Upper lobe of left lung (tissue), 6 donors: ENCODE measurements at places on chromosomes 4 and X. TPM values are rescaled to one million over a fixed set of nuclear protein-coding genes. Genes with fewer than 3 reads are reported as not detected.

The IL13RA2 gene
- 1.0 TPM for total RNA-seq

- H3K36me3 ChIP-seq = no peaks in the 10 kb centered on the region
- no peak overlapping the region for H3K4me3 ChIP-seq
- no peak overlapping the region for H3K27ac ChIP-seq
- peaks cover 3% of the 10 kb centered on the region for H3K4me1 ChIP-seq
- DNase-seq = no peak
- no peaks in the 10 kb centered on the region for H3K27me3 ChIP-seq
These were observed 24.1 kb upstream of the SOD3 start for GRCh38 chr4:24771241-24771640.

DNA sequence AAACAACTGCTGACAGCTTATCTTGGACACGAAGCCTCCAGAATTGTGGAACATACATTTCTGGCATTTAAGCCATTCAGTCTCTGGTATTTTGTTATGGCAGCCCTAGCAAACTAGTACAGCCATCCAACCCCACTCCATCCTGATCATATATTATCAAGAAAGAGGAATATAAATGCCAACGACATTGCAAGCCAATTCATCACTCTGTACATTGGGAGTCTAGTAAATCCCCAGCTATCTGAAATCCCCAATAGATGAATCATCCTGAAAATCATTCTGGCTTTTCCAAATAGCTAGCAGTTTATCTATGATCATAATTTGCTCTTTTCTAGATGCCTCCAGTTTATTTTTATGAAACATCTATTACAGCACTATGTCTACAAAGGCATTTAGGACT is 41.1 kb downstream of the FRMD7 start:
- H3K27me3 ChIP-seq = no peaks in the 10 kb centered on the region
- no peak overlapping the region for H3K4me3 ChIP-seq
- no peaks in the 10 kb centered on the region for H3K4me1 ChIP-seq
- no peaks in the 10 kb centered on the region for H3K36me3 ChIP-seq
- H3K27ac ChIP-seq = no peak overlapping the region

The SPACA5 gene
- total RNA-seq = not detected

- peaks cover 14% of the 10 kb centered on the region for H3K4me1 ChIP-seq
- no peak overlapping the region for H3K4me3 ChIP-seq
- H3K27me3 ChIP-seq = no peaks in the 10 kb centered on the region
- no peak for DNase-seq
These were observed 24.3 kb upstream of the CD38 start for GRCh38 chr4:15753786-15754185.

DNA sequence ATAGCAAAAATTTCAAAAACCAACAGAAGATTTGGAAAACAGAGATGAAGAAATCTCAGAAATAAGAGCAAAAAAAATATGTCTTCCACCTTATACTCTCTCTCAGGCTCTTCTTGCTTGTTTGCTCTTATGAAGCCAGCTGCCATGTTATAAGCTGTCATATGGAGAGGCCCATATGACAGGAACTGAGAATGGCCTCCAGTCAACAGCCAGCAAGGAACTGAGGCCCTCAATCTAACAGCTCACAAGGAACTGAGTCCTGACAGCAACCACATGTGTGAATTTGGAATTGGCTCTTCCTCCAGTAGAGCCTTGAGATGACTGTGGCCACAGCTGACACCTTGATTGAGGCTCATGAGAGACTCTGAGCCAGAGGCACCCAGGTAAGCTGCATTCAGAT is 51.3 kb upstream of the MAOA start:
- no peak for DNase-seq
- H3K4me1 ChIP-seq = no peaks in the 10 kb centered on the region
- H3K27me3 ChIP-seq = no peaks in the 10 kb centered on the region
- H3K36me3 ChIP-seq = no peaks in the 10 kb centered on the region
- no peak overlapping the region for H3K4me3 ChIP-seq
- H3K27ac ChIP-seq = no peak overlapping the region

DNA sequence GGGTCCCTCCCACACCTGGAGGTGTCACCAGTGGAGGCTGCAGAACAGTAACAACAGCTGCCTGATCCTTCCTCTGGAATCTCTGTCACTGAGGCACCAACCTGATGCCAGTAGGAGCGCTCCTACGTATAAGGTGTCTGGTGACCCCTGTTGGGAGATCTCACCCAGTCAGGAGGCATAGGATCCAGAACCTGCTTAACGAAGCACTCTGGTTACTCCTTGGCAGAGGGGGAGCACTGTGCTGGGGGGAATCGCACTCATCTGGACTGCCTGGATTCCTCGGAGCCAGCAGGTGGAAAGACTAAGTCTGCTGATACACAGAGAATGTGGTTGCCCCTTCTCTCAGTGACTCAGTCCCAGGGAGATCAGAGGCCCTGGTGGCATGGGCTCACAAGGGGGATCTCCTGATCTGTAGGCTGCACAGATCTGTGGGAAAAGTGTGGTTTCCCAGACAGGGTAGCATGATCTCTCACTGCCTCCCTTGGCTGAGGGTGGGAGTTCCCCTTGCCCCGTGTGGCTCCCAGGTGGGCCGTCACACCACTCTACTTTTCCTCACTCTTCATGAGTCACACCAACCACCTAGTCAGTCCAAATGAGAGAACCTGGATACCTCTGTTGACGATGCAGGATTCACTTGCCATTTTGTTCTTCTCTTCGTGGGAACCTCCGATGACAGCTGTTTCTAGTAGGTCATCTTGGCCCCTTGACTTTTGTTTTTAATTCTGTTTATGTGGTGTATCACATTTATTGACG is 305.9 kb downstream of the IDS start:
- no peak for DNase-seq
- H3K27ac ChIP-seq = no peak overlapping the region
- H3K36me3 ChIP-seq = no peaks in the 10 kb centered on the region
- no peaks in the 10 kb centered on the region for H3K27me3 ChIP-seq
- H3K4me3 ChIP-seq = no peak overlapping the region
- no peaks in the 10 kb centered on the region for H3K4me1 ChIP-seq

DNA sequence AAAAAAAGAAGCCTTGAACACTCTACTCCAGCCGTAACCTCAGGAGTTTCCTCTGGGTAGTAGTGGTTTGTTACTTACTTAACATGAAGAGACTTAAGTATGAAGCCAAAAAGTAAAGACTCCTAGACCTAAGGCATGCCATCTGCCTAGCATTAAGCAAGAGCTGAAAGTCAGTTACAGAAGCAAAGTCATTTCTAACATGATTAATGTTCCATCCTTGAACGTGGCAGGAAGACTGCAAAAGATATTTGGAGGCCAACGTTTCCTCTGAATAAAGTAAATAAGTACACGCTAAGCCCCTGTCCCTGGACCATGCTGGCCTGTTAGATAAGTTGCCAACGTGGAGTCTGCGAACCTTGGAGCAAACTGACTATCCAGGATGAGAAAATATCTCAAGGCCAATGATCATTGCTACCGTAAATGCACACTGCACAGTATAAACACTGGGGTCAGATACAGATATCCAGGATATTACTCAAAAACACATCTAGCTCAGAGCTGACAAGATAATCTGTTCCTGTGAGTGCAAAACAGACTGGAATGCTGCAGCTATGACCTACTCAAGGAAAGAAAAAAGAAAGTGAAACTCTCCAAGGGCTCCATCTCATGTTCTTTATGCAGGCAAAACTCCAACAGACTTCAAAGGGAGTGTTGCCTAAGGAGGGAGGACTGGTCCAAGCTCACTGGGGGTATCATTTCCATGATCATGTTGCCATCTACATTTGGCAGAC is 255.8 kb downstream of the COL25A1 start:
- H3K27me3 ChIP-seq = no peaks in the 10 kb centered on the region
- no peak for DNase-seq
- H3K27ac ChIP-seq = peak overlapping the region; percentile 11
- H3K36me3 ChIP-seq = no peaks in the 10 kb centered on the region

DNA sequence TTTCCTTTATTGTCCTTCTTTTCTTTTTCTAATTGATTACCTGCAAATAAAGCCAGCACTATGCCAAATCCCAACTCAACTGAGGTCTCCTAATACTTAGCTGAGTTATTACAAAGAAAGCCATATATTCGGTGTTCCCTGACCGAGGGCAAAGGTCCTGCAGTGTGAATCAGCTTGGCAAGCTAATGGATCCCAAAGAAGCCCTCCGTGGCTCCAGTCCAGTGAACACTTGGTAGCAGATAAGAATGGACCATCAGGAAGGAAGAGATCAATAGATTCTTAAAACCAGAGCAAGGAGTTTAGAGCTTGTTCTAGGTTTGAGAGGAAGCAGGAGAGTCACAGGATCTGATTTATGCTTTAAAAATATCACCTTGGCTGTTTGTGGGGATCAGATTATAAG is 8.5 kb downstream of the LDB2 start:
- peak overlapping the region; percentile 5 for H3K27ac ChIP-seq
- H3K4me3 ChIP-seq = no peak overlapping the region
- no peak for DNase-seq
- H3K4me1 ChIP-seq = no peaks in the 10 kb centered on the region
- no peaks in the 10 kb centered on the region for H3K27me3 ChIP-seq

DNA sequence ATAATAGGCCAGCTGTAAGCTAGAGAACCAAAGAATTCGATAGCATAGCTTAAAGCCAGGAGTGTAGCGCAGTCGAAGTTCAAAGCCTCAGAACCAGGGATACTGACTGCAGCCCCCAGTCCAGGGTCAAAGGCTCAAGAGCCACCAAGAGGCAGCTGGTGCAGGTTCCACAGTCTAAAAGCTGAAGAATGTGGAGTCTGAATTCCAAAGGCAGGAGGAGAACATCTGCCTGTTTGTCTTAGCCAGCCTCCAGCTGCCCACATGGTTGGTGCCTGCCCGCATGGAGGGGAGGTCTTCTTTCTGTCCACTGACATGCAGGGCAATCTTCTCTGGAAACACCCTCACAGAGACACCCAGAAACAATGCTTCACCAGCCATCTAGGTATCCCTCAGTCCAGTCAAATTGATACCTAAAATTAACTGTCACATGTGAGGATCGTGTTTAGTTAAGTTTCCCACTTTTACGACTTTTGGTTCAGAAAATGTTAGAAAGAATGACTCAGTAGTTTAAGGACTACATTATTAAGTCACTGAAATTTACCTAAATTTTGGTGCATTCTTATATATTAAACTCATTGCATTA is 52.8 kb upstream of the RHOH start:
- no peaks in the 10 kb centered on the region for H3K4me1 ChIP-seq
- DNase-seq = no peak
- no peak overlapping the region for H3K27ac ChIP-seq
- no peak overlapping the region for H3K4me3 ChIP-seq
- H3K36me3 ChIP-seq = no peaks in the 10 kb centered on the region

The RNF150 gene
- total RNA-seq = 1.7 TPM

DNA sequence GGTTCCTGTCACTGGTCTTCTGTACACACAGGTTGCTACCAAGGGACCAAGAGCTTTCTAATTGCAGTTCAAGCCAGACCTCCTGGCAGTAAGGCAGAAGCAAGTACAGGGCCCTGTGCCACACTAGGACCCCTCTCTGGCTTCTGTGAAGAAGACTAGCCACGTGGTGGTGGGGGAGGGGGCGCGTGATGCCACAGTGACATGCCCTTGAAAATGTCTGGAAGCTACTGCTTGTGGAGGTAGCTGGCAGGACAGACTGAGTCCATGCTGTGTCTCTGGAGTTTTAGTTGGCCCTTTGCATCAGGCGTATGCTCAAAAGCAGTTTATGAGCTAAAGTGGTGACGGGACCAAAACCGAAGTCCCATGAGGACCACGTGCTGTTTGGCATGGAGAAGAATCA is 50.9 kb downstream of the RTL5 start:
- no peak for DNase-seq
- H3K27ac ChIP-seq = no peak overlapping the region
- H3K36me3 ChIP-seq = no peaks in the 10 kb centered on the region
- peak overlapping the region; percentile 4 for H3K4me3 ChIP-seq
- H3K27me3 ChIP-seq = no peaks in the 10 kb centered on the region
- peaks cover 21% of the 10 kb centered on the region for H3K4me1 ChIP-seq

GRCh38 chr4:73250642-73251041 is 8.0 kb downstream of the ANKRD17 start:
- no peak overlapping the region for H3K4me3 ChIP-seq
- peaks cover 2% of the 10 kb centered on the region for H3K4me1 ChIP-seq
- H3K27ac ChIP-seq = no peak overlapping the region
- no peaks in the 10 kb centered on the region for H3K36me3 ChIP-seq
- H3K27me3 ChIP-seq = no peaks in the 10 kb centered on the region

The ETDA gene
- not detected for total RNA-seq

The CYTL1 gene
- total RNA-seq = not detected

GRCh38 chr4:106160560-106160959 is 155.4 kb downstream of the TBCK start:
- no peak for DNase-seq
- H3K4me1 ChIP-seq = no peaks in the 10 kb centered on the region
- H3K27me3 ChIP-seq = no peaks in the 10 kb centered on the region
- no peak overlapping the region for H3K4me3 ChIP-seq
- H3K27ac ChIP-seq = no peak overlapping the region
- peaks cover 22% of the 10 kb centered on the region for H3K36me3 ChIP-seq

The DRD5 gene
- not detected for total RNA-seq

The FAM47E gene
- 17.5 TPM for total RNA-seq

GRCh38 chrX:100750883-100751282 is 19.0 kb upstream of the SYTL4 start:
- no peak overlapping the region for H3K4me3 ChIP-seq
- no peak overlapping the region for H3K27ac ChIP-seq
- H3K36me3 ChIP-seq = no peaks in the 10 kb centered on the region
- H3K27me3 ChIP-seq = no peaks in the 10 kb centered on the region

DNA sequence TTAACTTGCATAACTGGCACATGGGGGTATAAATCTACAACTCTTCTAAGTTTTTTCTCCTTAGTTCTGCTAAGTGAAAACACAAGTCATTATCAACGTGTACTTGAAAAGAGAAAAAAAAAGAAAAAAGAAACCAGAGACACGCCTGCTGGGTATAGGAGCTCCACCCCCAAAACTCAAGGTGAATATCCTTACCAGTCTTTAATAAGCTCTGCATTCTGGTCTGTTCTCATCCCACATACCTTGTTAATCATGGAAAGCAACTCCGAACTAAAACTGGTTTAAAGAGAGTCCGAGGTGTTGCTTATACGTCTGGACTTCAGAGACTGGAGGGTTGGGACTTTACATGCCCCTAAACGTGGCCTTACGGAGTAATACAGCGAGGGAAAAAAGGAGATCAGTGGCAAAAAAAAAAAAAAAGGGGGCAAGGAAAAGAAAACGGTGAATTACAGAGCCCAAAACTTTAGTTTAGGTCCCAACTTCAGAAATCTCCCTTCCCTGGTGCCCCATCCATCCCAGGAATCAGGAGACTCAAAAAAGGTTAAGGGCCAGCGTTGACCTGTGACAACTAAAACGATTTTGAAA is 1.0 kb downstream of the PGRMC2 start:
- peak overlapping the region; percentile 89 for H3K27ac ChIP-seq
- H3K27me3 ChIP-seq = no peaks in the 10 kb centered on the region
- H3K36me3 ChIP-seq = no peaks in the 10 kb centered on the region
- H3K4me1 ChIP-seq = peaks cover 37% of the 10 kb centered on the region
- no peak for DNase-seq
- peak overlapping the region; percentile 91 for H3K4me3 ChIP-seq

- DNase-seq = no peak
- H3K27me3 ChIP-seq = no peaks in the 10 kb centered on the region
- H3K4me1 ChIP-seq = no peaks in the 10 kb centered on the region
- no peaks in the 10 kb centered on the region for H3K36me3 ChIP-seq
- H3K27ac ChIP-seq = no peak overlapping the region
These were observed 13.8 kb downstream of the TLR10 start for GRCh38 chr4:38768968-38769394.
